GM04504 (cell line): ENCODE measurements at places on chromosomes 12 and 14.

DNA sequence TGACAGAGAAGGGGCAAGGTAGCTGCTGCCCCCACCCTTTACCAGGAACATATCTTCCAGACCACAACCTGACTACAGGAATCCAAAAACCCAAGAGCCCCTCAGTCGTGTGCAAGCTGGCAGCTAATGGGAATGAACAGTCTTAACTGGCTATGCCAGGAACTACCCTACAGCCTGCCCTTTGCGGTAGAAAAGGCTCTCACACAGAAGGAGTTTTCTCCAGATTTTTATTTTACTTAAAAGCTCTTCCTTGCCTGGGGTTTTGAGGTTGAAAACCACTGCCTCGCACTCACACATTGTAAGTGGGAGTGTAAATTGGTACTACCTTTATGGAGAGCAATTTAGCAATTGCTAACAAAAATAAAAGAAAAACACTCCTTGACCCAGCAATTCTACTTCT lies 28.3 kb downstream of the PITPNM2 start:
- DNase-seq, result no peak

DNA sequence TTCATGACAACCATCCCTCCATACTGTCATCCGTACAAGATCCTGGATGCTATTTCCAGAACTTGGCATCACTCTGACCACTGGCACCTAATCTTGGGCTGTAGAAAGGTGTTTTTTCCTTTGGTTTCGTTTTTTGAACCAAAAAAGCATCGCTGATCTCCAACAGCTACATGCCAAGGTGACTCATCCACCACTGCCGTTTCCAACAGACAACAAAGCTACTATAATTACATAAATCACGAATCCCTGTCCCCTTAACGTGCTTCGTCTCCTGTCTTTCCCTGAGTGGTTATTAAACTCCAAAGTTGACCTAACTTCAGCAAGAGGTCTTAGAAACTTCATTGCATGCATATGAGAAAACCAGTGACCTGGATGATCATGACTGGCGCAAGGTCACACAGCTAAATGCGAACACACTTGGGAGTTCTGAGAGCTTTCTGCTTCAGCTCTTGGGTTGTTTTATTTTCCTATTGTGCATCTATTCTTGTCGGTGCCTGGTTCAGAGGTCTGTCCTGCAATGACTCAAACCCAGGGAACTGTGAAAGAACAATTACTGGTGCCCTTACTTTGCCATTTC lies 99.9 kb downstream of the PPM1H start:
- no peak for DNase-seq

DNA sequence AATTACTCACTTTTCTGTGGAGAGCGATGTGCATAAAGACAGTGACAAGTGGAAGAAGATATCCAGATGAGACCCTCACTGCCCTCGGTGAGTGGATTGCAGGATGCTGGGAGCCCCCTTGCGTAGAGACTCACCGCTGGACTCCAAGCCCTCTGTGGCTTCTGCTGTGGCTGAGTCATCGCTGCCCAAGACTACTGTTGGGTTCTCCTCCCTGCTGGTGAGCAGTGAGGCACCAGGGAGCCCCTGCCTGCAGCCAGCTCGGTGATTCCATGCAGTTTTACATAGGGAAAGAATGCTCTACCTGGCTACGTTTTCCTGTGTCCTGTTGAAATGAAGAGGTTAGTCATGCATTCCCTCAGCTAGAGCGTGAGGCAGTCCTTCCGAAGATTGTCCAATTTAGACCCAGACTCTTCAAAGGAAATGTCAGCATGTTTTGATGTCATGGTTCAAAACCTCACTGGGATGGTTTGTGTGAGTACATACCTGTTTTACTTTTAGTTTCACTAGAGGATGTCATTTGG lies 28.2 kb downstream of the TRAF3 start:
- no peak for DNase-seq

GRCh38 chr12:31582155-31582554 lies 8.8 kb downstream of the DENND5B start:
- no peak for DNase-seq

GRCh38 chr12:16012117-16012516 lies 101.0 kb downstream of the DERA start:
- DNase-seq, result no peak

DNA sequence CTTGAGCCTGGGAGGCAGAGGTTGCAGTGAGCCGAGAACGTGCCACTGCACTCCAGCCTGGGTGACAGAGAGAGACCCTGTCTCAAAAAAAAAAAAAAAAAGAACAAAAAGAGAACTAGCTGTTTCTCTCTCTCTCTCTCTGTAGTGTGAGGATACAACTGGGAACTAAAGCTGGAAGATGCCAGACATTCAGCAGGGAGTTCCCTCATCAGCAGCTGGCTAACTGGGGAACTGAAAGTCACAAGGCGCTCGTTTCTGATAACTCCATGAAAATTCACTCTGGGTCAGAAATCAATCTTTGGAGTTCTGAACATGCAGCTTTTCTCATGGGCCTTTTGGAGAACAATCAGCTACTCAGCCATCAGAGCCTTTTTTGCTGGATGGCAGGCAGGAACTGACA lies 43.5 kb upstream of the MAP1LC3B2 start:
- DNase-seq, result no peak
